H1 (cell line): ENCODE measurements at places on chromosomes 2 and 18.

- DNase-seq, result no peak
Observed at GRCh38 chr2:120625865-120626560, 109.7 kb upstream of the GLI2 start.

DNA sequence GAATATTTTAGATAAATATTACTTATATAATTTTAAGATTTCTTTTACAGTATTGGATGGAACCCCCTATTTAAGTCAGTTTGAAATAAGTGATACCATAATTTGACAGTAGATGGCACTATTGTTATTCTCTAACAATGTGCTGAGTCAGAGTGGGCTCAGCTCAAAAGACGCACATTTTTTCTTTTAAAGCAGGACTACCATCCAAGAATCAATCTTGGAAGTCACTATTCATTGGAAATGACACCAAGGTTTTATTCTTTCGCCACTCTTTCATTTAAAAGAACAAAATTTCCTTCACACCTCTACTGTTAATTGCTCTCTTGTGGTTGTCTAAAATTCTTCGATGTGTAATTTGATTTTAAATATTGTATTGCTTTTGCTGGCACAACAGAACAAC lies 32.6 kb upstream of the SPAG16 start:
- DNase-seq, result no peak

DNA sequence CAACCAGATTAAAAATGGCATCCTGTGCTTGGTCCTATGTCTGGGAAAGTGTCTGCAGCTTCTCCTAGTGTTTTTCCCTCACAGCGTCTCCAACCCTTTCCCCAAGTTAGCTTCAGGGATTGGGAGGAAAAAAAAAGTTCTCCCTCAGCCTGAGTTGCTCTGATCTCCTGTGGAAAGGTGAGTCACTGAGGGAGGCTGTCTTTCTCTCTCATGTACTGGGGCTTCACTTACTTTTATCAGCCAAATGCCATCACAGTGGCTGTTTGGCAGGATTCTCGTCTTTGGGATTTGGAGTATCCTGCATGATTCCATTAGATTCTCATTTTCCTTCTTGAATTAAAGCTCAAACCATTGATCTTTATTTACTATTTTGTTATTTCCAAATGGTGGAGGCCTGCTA lies 18.1 kb downstream of the GTF2A1L start:
- no peak for DNase-seq

GRCh38 chr2:192190474-192190873 lies 4.3 kb downstream of the TMEFF2 start:
- no peak for DNase-seq

DNA sequence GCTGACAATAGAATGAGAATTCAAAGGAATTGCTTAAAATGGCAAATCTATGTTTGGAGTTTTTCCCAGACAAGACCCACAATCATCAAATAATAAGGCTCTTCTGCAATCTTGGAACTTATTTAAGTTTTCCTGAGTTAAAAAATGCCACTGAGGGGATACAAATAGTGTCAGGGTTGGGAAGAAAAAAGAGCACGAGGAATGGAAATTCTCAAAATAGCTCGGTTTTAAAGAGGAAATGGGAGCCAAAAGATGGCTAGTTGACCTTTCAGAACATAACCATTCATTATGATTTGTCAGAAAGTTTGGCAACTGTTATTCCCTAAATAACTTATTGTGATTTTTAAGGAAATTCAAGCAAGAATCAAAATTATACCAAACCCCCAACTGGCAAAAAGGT lies 127.7 kb downstream of the RAPGEF4 start:
- DNase-seq, result no peak

DNA sequence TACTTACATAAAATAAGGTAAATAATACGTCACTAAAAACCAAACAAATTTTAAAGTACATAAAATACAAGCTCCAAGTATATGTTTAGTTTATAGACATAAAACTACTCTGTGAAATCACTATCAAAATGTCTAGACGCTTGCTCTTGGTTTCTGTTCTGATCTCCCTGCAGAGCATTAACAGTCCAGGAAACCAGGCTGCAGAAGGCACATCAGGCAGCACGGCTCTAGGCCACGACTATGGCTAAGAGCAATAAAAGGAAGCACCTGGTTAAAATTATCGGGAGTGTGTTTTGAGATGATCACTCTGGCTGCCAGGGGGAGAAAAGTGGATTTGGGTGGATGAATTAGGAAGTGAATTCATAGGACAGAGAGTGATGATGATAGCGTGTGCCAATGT lies 196.0 kb upstream of the SPHKAP start:
- DNase-seq, result no peak
